Choroid plexus epithelial cell (primary cell): ENCODE measurements at places on chromosomes 1 and 21.

GRCh38 chr1:68973459-68974244 lies 476.8 kb upstream of the DEPDC1 start:
- peak; percentile 14 for DNase-seq

DNA sequence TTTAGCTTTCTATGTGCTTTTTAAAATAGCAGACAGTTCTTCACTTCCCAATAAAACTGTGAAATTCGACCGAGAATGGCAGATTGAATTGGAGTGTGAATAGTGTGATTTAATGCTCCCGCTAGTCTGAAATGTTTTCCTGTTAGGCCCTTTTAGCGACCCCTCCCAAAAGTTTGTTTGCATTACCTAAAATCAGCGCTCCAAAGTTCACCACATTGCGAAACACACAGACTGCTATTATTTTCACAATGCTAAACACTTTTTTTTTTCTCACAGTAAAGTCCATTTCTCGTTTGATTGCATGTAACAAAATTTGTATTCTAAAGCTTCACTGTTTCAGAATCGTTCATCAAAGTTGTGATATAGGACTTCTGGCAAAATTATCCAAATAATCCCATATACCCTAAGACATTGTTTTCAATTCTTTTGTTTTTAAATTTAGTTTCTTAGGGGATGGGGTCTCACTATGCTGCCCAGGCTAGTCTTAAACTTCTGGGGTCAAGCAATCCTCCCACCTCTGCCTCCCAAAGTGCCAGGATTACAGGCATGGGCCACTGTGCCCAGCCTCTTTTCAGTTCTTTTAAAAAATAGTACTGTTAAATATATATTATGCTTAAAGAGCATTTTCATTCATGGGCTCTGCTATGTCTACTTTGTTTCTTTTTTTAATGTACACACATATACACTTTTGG lies 76.5 kb upstream of the USH2A start:
- peak; percentile 20 for DNase-seq

GRCh38 chr1:40768146-40768990 lies 15.2 kb upstream of the KCNQ4 start:
- no peak for DNase-seq

DNA sequence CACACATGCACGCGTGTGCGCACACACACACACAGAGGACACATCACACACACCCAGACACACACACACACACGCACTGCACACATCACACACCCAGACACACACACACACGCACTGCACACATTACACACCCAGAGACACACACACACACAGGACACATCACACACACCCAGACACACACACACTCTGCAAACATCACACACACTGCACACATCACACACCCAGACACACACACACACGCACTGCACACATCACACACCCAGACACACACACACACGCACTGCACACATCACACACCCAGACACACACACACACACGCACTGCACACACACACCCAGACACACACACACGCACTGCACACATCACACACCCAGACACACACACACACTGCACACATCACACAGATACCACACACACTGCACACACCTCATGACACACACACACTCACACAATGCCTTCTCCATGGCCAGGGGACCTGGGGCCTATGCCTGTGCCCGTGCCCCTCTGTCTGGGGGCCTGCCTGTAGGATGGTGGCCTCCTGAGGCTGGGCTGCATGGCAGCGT lies 24.4 kb downstream of the CRYAA start:
- DNase-seq = no peak

GRCh38 chr1:53878492-53879105 lies 11.0 kb downstream of the YIPF1 start:
- peak; percentile 82 for DNase-seq

DNA sequence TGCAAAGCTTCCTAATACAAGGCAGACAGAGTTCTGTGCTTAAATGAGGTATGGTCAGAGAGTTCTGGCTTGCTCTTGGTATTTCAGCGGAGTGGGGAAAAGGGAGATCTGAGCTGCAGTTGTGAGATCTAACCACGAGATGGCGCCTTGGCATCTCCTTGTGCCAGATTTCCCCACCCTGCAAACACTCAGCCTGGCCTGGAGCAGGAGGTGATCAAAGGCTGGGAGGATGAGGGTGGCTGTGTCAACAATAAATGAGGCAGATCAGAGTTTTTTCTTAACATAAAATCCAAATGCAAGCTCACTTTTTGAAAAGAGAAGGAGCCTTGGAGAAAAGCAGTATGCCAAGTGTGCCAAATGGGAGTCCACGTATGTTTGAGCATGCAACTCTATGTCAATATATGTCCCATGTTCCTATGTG lies 4.1 kb upstream of the TFAP2E start:
- DNase-seq = peak; percentile 85

- peak; percentile 23 for DNase-seq
Measured at GRCh38 chr1:200550367-200550766, 70.2 kb downstream of the KIF14 start.

DNA sequence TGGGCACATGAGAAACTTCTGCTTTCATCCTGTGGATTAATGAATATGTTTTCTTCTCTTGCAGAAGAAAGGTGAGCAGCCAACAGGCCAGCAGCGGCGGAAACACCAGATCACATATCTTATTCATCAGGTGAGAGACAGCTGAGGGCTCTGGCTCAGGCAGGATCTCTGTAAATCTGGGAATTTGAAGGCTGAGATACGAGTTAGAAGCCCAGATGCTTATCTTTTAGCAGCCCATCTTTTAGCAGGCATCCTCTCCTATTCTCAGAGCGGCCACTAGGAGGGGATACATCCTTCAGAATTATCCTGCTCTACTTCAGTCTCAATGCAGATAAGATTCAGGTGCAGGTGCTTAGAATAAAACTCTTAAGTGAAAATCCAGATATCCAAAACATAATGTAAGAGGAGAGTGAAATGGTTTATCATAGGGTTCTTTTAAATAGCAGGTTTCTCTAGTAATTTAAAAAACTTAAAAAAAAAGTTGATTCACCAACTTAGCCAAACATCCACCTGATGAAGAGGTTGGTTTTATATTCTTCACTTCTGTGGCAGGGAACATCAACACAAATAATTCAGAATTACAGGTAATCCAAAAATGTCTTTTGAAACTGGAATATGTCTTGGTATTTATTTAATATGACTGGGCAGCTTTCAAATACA lies 19.3 kb downstream of the SH2D2A start:
- DNase-seq = peak; percentile 77

GRCh38 chr1:214378492-214378891 lies 97.5 kb downstream of the SMYD2 start:
- no peak for DNase-seq

GRCh38 chr1:63929106-63929478 lies 155.3 kb downstream of the ROR1 start:
- no peak for DNase-seq

GRCh38 chr21:21146587-21147373 lies 148.6 kb downstream of the NCAM2 start:
- no peak for DNase-seq

DNA sequence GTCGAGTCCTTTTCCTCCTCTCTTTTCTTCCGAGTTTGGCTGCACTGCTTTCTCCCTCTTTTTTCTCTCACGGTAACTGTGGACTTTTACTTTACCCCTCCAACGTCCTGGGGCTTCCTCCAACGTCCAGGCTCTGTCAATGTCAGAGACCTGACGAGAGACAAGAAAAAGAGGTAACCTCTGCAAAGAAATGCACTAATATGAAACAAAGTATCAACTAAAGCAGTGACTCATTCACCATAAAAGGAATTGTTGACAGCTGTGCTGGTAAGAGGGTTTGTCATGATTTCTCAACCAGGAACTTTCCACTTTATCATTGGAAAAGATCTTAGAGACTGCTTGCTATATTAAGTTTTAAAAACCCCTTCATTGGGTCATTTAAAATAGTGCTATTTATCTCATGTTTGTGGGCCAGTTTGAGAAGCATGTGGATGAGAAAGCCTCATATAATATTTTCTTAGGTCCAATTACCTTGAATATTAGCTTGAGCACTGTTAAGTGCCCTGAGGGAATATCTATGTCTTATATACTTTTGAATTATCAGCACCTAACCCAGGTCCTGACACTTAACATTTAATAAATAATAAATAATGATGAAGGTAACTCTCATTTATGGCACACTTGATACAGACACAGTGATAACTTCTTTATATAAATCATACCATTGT lies at the start of gene GBP2:
GBP2 (minus strand) TSS at position 202 of the 668 bp plus-strand sequence. CDS start 4,148 bp downstream, outside the sequence.
- DNase-seq = peak; percentile 92

GRCh38 chr1:192316942-192317450 lies at the start of gene RGS21:
TSS of gene RGS21 (plus strand) at chr1:192316992. CDS start at chr1:192343037, 26,045 bp downstream.
- DNase-seq = no peak

GRCh38 chr1:5680600-5680999 lies 311.6 kb downstream of the NPHP4 start:
- no peak for DNase-seq

- no peak for DNase-seq
Measured at GRCh38 chr1:198203434-198203833, 46.6 kb downstream of the NEK7 start.

GRCh38 chr1:92476071-92476631 lies 10.6 kb downstream of the GFI1 start:
- DNase-seq = no peak

GRCh38 chr1:65357291-65357960 lies 48.1 kb downstream of the DNAJC6 start:
- DNase-seq = no peak

GRCh38 chr1:231418101-231418740 lies 3.9 kb downstream of the EGLN1 start:
- no peak for DNase-seq

DNA sequence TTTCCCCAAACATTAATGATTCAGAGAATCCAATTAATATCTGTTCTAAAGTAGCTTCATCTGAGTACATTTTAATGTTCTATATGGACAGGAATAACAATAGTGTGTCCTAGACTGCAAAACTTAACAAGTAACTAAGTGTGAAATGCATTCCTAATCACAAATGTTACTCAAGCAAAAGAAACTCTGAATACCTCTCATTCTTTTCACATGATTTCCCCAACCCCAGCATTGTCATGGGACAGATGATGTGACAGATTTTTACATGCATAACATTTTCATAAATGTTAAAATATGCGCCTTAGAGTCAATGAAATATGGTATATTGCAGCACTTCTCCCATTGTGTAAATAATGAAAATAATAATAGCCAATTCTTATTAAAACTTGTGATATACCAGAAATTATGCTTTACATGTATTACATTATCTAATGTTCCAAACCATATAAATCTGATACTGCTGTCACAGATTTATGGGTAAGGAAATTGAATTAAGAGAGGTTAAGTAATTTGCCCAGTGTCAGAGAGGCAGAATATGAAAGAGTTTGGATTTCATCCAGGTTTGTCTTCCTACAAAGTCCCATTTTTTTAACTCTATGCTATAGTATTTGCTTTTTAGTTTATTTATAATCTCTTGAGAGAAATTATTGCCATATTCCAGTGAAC lies 269.4 kb downstream of the LRRC7 start:
- DNase-seq = peak; percentile 70

- DNase-seq = peak; percentile 40
Measured at GRCh38 chr1:237041795-237042525, at the start of gene RYR2. TSS of gene RYR2 (plus strand) at chr1:237042184. CDS start at chr1:237042522, 338 bp downstream.

DNA sequence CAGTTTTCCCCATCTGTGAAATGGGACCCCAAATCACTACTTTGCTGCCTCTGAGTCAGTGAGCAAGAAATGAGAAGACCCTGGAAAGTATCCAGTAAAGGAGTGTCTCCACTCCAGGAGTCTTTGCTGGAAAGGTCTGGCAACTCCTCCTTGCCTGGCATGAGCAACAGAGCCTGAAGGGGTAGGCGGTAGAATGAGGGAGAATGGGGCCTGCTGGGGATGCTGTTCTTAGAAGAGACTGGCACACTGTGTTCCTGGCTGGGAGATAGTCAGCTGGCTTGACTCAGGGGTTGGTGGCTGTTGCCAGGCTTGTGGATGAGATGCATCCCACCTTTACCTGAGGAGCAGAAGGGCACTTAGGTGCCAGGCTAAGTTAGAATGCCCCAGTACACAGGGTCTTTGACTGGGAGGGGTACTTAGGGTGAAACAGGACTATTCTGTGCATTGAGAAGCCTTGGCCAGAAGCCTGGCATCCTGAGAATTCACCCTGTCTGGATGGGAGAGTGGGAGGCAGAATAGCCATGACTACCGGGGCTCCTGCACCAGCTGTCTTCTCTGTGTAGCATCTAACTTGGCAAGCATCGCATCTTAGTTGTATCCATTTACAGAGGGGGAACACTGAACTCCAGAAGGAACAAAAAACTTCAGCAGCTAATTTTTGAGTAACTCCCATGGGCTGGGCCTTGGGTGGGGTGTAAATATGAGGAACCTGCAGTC lies 2.5 kb downstream of the MFSD2A start:
- DNase-seq = no peak

GRCh38 chr1:225816643-225817538 lies 7.0 kb downstream of the EPHX1 start:
- peak; percentile 32 for DNase-seq

DNA sequence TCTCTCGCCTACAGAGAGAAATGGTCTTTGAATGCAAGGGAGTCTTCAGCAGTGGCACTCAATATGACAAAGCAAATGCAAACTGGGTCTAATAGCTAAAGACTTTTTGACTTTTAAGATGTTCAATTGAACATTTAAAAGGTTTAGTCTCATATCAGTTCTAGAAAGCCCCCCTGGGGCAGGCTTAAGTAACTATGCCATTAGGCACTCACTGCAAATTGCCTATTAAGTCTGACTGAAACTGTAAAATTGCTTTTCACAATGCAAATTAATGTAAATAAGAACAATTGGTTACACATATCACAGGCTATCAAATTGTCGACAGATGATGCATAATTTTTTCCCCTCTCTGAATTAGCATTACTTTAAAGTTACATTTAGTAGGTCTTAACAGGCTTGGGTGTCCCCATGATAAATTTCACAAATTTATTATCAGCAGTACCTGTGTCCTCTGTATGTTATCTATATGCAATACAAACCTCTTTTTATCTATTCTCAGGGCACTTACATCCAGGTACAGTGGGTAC lies 329.1 kb downstream of the LRRIQ3 start:
- no peak for DNase-seq

- DNase-seq = no peak
Measured at GRCh38 chr21:42807938-42808613, 71.3 kb downstream of the WDR4 start.

GRCh38 chr1:115365738-115366137 lies 27.7 kb upstream of the NGF start:
- DNase-seq = no peak

DNA sequence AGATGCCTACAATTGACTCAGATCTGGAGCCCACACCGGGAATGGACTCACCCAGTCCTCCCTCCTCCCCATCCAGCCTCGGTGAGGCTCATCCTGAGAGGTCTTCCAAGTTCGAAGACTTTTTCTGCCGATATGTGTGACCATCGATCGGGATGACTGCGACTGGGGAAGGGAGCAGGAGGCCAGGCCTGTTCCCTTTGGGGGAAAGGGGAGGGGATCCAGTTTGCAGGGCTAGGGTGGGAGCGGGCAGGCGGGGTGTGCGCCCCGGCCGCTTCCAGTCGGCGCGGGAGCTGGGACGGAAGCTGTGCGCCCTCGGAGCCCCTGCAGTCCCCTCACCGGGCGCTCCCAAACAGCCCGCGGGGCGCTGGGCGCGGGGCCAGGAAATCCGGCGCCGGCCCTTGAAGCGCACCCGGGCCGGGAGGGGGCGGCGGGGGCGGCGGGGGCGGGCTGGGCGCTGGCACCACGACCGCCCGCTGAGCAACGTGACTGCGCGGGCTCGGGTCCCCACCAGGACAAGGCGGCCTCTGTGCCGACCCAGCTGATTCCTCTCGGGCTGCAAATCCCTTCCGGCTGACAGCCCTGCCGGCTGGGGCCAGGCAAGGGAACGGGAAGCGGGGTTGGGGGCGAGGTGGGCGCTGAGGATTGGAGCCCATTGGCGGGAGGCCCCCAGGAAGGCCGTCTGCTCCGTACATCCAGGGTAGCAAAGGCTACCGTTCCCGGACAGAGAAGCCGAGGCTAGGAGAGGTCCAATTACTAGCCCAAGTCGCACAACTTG lies 103.9 kb downstream of the EBNA1BP2 start:
- no peak for DNase-seq
